Uterus (tissue), 4 donors: ENCODE measurements at places on chromosomes 4 and X. TPM values are rescaled to one million over a fixed set of nuclear protein-coding genes. Genes with fewer than 3 reads are reported as not detected.
A peak's percentile ranks its signal among the peaks of the same experiment; 100 is the strongest.

The PABPC1L2B gene
- total RNA-seq = not detected

DNA sequence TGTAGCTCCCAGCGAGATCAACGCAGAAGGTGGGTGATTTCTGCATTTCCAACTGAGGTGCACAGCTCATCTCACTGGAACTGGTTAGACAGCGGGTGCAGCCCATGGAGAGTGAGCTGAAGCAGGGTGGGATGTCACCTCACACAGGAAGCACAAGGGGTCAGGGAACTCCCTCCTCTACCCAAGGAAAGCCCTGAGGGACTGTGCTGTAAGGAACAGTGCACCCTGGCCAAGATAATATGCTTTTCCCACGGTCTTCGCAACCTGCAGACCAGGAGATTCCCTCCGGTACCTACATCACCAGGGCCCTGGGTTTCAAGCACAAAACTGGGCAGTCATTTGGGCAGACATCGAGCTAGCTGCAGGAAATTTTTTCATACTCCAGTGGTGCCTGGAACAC is 216.4 kb upstream of the TET2 start:
- DNase-seq = no peak

DNA sequence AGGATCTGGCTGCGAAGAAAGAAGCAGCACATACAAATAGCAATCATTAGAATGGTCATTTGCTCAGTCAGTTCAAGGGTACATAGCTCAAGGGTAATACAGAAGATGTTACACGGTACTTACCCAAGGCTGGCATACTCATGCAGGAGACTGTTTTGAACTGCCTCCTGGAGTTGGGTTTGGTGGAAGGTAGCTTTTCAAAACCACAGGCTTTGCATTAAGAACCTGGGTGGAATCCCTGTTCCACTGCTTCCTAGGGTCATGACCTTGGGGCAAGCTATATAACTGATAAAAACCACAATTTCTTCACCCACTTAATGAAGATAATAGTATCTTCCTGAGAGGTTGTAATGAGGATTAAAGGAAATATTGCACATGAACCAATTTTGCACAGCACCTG is 36.5 kb downstream of the TBC1D9 start:
- DNase-seq = no peak

DNA sequence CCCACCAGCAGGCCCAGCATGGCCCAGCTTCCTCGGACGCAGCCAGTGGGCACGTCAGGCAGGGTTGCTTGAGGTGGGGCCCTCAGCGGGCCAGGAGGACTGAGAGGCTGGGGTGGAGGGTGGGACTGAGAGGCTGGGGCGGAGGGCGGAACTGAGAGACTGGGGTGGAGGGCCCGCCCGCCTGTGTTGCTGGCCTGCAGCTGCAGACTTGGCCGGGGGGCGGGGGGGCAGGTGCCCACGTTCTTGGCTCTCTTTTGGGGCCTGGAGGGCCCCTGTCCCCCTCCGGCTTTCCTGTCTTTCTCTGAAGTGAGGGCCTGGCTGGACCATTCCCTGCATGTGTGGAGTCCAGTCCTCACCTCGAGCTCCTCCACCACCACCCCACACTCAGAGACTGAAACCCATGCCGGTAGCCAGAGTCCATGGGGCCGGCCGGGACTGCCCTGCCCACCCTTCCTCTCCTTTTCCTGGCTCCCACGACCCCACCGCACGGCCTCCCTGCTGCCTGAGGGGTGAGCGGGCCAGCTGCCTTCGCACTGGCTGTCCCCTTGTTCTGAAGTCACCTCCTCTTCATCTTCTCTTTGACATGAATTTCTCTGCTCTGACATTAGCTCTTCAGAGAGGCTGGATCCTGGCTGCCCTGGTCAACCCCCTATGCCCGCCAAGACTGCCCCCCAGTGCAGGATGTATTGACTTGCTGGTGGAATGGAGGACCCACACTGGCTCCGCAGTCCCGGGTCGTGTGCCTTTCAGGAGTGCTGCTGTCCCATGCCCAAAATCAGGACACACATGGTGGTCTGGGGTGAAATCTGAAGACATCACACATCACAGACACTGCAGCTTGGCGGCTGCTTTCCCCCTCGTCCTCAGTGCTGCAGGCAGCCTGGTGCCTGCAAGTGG is 10.1 kb upstream of the NKX1-1 start:
- DNase-seq = peak; percentile 3

GRCh38 chrX:48003367-48003757 is 427 bp downstream of the ZNF182 start:
- DNase-seq = no peak

The POLN gene
- 5.8 TPM for total RNA-seq

DNA sequence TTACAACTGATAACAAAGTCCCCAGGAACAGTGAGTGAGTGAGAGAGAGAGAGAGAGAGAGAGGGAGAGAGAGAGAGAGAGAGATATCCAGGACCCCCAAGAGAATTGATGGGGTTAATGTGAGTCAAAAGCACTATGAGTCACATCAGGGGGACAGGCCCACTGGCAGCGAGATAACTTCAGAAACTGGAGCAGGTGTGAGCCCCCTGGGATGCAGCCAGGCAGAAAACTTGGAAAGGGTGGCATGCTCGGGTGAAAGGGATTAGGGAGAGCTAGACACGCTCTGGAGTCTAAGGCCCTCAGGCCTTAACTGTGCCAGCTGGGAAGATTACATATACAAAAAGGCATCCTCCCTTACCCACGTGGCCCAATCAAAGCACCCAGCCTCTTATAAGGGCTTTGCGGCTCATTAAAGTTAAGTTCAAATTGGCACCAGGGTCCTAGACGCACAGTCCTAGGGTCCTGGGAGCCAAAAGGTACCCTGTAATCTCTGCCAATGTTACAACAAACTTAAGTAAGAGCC is 841 bp downstream of the ACOT9 start:
- DNase-seq = peak; percentile 51

DNA sequence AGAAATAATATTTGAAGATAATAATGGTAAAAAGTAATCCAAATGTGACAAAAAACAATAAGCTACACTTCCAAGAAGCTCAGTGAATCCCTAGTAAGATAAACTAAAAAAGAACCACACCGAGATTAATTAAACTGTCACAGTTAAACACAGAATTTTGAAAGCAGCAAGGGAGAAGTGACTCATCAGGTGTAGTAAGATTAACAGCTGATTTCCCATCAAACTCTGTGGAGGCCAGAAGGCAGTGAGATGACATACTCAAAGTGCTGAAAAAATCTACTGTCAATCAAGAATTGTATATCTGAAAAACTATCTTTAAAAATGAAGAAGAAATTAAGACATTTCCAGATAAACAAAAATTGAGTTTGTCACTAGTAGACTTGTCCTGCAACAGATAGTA is 35.3 kb downstream of the STK32B start:
- DNase-seq = no peak
